NCI-H1694 treated with DMSO at 0.1 percent for 48 hours (cell line): ENCODE measurements at places on chromosomes 7 and 10.

GRCh38 chr7:4808026-4808425, 32.6 kb downstream of the AP5Z1 start:
- DNase-seq = no peak

- no peak for DNase-seq
These were observed 75.6 kb upstream of the LYZL2 start for GRCh38 chr10:30705101-30705624.

DNA sequence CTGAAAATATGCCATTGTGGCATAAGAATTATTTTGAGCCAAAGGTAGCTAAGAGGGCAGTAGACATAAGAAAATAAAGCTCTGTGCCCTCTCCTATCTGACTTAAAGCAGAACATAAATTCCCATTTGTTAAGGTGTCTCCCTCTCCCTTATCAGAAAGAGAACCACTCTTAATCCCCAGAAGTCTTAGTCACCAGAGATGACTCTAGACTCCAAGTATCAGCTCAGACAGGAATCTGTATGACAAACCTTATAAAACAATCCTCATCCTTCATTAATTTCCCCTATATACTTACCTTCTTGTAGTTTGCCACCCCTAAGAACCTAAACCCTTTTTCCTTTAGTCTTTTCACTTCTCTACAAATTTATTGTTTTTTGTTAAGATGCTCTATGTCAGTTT, 21.8 kb upstream of the PIP4K2A start:
- no peak for DNase-seq

GRCh38 chr10:78869508-78870454, 199.0 kb upstream of the ZMIZ1 start:
- DNase-seq = no peak

- DNase-seq = no peak
These were observed 3.0 kb upstream of the PRSS1 start for GRCh38 chr7:142746264-142746663.

DNA sequence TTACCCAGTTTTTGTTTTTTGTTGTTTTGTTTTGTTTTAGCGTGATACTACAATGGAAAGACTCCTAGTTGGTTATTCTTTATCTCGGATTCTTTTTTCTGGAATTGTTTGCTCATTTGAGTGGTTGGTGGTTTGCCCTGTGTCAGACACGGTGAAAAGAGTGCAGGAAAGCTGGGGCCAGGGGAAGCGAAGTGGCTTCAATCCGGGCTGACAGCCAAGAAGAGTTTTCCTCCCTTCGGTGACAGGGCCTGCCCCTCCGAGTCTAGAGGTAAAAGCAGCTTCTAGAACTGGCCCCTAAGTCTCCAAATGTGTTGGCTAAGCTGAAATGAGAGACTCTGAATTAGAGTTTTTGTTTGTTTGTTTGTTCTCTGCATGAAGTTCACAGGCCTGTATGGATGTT, 5.7 kb upstream of the AP5Z1 start:
- DNase-seq = no peak

DNA sequence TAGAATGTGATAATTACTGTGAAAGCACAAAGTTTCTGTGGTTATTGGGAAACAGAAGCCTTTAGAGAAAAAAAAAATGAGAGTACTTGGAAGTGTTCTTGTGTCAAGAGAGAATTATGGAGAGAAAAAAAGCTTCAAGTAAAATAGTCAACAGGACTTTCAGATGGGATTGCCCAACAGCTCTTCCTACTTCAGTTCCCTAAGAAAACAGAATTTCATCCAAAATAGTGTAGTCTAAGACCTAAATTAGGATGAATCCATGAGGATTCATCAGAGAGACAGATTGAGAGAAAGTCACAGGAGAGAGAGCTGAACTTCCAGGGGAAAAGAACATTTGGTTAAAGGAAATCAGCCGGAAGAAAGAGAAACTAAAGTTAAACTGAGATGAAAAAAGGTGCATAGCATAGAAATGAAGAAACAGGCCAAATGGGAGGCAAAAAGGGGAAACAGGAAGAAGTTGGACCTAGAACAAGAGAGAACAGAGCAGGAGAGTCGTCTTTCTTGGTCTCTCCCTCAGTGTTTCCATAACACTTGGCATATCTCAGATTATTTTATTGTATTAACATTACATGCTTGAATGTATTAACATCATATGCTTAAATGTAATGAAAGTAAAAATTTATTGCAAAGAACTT, 2.5 kb downstream of the SCIN start:
- no peak for DNase-seq

- DNase-seq = no peak
These were observed 46.9 kb downstream of the ZNF438 start for GRCh38 chr10:30984563-30985328.

DNA sequence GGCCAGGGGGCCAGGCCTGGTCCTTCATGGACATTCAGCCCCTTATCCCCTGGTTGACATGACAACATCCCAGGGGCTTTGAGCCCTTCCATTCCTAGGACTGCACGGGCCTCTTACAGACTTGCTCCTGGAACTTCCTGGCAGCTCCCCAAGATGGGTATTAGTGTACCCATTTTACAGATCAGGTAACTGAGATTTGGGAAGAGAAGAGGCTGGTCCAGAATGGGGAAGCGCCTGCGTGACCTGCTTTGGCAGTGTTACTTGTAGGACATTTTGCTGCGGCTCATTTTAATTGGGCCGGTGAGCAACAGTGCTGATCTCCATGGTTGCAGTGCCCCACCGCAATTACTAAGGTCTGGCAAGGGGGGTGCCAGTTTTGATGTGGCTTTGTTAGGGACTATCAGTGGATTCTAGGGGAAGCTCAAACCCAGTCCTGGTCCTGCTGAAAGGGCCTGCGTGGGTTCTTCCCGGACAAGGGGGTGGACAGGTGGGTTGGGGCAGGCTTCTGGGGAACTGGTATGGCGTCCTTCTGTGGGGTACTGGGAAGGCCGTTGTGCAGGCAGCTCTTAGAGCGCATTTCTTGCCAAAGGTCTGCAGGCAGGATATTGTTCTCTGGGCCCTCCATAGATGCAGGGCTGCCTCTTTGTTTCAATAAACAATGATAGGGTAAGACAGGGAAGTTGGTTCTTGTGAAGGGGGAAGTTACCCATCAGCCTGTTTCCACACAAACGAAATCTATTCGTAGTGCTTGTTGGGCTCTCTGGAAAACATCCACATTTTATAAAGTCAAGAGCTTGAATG, 137.6 kb downstream of the RGS10 start:
- DNase-seq = no peak

- DNase-seq = no peak
These were observed 37.1 kb upstream of the SEC61G start for GRCh38 chr7:54796150-54796549.

GRCh38 chr7:151869455-151869854, 7.5 kb downstream of the PRKAG2 start:
- DNase-seq = no peak

DNA sequence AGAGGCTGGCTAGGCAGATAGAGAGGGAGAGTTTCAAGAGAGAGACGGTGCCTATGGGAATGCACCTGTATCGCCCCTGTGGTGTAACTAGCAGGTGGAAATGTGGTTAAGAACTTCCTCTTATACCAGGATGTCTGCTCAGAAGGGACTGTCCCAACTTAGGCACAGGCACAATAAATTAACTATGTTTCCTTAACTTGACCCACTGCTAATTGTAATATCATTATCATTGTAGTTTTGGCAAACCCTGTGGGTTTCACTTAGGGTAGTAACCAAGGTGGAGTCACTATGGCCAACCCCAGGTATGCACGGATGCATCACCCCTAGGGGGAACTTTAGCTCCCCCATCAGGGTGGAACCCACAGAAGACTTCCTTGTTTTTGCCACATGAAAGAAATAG, 455.7 kb downstream of the DGKB start:
- no peak for DNase-seq

- no peak for DNase-seq
These were observed 172.4 kb downstream of the ARHGAP12 start for GRCh38 chr10:31756101-31756728.

DNA sequence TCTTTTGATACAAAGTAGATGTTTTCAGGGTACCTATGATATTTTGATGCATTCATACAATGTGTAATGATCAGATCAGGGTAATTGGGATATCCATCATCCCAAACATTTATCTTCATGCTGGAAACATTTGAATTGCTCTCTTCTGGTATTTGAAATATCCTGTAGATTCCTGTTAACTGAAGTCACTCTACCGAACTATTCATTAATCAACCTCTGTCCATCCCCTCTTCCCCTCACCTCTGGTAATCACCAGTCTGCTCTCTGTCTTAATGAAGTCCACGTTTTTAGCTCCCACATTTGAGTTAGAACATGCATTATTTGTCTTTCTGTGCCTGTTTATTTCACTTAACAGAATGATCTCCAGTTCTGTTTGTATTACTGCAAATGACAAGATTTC, 11.3 kb downstream of the MTG1 start:
- no peak for DNase-seq

DNA sequence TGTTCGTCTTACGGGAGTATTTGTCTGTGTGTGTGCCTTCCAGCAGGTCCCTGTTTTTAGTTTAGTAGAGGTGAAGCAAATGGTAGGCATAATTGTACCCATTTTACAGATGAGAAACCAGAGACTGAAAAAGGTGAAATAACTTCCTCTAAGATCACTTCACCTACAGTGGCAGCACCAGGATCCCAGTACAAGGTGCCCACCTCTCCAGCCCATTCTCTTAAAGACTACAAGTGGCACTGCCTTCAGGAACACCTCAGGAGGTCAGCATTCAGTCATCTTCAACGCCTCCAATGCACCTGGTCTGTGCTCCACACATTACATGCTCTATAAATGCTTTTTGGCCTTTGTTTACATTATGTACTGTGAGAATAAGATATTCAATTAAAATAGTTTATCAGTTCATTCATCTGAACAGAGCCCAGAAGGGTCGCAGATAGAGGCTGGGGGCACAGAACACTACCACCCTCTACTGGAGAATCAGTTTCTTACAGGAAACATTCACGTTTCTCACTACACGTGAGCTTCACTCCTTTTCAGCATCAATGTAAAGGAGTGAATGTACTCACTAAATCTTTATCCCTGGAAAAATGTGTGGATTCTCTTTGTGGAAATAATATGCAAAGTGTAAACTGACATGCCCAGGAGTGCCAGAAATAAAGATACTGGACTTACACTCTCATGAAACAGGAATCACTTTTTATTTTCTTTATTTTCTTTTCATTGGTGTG, 45.5 kb upstream of the ABLIM1 start:
- DNase-seq = no peak

- no peak for DNase-seq
These were observed 130.1 kb downstream of the MALRD1 start for GRCh38 chr10:19178675-19179074.

GRCh38 chr10:88076027-88076880, 212.8 kb downstream of the PTEN start:
- DNase-seq = no peak

GRCh38 chr10:133258818-133259601, 17.7 kb downstream of the ADAM8 start:
- DNase-seq = no peak

GRCh38 chr10:124917428-124918190, 24.3 kb upstream of the ZRANB1 start:
- no peak for DNase-seq

GRCh38 chr7:139682136-139683013, 95.4 kb downstream of the HIPK2 start:
- no peak for DNase-seq

DNA sequence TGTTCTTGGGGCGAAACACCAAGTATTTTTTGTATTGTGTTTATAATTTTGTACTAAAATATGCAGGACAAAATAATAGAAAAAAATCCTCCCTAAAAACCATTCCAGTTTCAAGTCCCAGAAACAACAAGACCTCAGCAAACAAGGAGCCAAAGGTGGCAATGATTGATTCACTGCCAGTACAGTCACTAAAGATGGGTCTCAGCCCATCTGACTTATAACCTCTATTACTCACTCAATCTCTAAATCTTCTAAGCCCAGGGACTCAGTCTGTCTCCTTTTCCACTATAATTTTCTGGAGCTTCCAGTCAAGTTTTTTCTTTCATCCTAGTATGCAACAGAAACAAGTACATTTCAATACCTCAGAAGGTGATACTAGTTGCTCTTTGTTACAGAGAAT, 33.3 kb downstream of the SNX13 start:
- DNase-seq = no peak

GRCh38 chr7:151069841-151070573, 10.6 kb downstream of the FASTK start:
- DNase-seq = no peak

DNA sequence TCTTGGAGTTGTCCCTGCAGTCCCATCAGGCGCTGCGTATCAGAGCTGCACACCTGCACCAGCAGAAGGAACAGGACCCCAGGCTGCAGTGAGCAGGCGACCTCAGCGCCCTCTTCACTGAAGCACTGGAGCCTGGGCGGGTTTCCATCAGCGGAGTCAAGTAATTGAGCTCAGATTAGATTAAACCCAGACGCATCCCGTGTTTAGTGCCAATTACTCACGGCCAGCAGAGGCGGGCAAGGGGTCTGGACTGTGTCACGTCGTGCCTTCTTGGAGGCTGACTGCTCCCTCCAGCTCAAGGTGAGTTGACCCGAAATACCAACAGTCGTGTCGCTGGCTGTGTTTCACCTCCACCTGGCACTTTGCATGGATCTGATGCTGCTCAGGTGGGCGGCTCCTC, 123.6 kb downstream of the CXCL12 start:
- DNase-seq = no peak

DNA sequence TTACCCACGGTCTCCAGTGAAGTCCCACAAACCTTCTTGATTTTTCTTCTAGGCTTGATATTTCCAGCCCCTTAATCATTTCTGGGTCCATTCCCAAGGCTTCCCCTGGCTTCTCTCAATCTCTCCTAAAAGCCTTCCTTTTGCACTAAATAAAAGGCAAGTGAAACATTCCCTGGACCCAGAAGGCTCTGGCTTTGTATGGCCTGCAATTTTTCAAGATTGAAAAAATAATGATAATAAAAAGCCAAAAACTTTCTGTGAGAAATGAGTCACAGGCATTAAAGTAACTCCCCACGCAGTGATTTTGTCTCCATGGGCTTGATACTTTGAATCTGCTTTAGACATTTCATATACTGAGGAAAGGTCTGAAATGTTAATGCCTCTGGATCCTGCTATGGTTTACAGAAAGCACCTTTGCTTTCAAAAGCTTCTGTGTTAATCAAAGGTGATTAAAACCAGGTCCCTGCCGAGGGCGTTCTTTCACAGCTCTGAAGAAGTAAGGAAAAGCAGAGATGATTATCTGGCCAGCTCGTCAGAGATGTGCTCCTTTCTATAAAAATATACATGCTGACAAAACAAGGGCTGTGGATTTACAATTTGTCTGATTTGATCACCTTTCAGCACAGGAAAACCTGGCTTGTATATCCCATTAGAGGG, 118.9 kb upstream of the TMEM72 start:
- no peak for DNase-seq

DNA sequence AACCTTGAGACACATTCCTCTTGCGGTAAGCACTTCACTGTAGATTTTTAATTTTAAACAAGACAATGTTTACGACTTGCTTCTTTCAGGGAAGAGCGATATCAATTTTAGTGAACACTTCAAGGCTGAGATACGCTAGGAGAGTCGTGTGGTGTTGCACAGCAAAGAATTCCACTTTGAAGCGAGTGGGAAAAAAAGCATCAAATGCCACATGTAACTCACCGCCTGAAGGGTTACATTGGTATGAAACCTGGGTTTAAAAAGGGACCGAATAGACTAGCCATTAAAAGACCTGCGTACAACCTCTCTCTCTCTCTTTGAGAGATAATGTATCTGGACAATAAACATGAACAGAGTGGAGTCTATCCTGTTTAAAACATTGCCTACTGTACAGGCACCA, 68.8 kb upstream of the ATRNL1 start:
- no peak for DNase-seq
